Activated CD8-positive, alpha-beta T cell treated with anti-CD3 and anti-CD28 coated beads, Interleukin-2, amount 10 ng/mL, durations not matched to agents 7 days and 5 days (primary cell): ENCODE measurements at places on chromosomes 3 and 15. TPM values are rescaled to one million over a fixed set of nuclear protein-coding genes. Genes with fewer than 3 reads are reported as not detected.

DNA sequence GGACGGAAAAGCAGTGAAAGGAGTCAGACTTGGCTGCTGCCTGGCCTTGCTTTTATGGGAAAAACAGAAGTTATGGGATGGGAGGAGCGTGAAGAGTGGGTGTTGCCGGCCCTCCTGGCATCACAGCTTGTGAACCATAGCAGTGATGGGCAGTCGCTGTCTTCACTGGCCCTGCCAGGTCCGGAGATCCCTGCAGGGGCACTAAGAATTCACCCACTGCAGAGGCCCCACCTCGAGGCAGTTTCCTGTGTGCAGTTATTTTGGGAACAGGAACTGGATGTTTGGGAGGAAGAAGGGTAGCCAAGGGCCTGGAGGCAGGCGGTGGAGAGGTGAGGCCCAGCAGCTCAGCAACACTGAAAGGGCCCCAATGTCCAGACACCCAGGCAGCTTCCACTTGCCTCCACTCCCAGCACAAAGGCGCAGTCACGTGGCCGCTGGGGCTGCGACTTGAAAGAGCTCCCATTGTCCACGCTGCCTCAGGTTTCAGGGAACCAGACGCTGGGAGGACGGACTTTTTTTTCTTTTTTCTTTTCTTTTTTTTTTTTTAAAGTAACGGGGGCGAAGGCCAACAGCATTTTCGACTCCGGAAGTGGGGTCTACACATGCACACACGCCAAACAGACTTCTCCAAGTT, 255.6 kb downstream of the ZNF621 start:
- DNase-seq, result no peak

GRCh38 chr3:156388497-156389448, 166.1 kb downstream of the SSR3 start:
- no peak for DNase-seq

DNA sequence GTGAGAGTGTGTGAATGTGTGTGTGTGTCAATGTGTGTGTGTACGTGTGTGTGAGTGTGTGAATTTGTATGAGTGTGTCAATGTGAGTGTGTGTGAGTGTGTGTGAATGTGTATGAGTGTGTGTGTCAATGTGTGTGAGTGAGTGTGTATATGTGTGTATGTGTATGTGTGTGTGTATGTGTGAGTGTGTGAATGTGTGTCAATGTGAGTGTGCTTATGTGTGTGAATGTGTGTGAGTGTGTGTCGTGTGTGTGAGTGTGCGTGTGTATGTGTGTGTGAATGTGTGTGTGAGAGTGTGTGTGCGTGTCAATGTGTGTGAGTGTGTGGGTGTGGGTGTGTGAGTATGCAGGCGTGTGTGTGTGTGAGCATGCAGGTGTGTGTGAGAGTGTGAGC, 93.5 kb upstream of the ALDH1A3 start:
- DNase-seq, result no peak

- DNase-seq, result no peak
Observed at GRCh38 chr15:43093026-43093425, 12.8 kb downstream of the UBR1 start.

The MST1R gene
- total RNA-seq, result 3.2 TPM

DNA sequence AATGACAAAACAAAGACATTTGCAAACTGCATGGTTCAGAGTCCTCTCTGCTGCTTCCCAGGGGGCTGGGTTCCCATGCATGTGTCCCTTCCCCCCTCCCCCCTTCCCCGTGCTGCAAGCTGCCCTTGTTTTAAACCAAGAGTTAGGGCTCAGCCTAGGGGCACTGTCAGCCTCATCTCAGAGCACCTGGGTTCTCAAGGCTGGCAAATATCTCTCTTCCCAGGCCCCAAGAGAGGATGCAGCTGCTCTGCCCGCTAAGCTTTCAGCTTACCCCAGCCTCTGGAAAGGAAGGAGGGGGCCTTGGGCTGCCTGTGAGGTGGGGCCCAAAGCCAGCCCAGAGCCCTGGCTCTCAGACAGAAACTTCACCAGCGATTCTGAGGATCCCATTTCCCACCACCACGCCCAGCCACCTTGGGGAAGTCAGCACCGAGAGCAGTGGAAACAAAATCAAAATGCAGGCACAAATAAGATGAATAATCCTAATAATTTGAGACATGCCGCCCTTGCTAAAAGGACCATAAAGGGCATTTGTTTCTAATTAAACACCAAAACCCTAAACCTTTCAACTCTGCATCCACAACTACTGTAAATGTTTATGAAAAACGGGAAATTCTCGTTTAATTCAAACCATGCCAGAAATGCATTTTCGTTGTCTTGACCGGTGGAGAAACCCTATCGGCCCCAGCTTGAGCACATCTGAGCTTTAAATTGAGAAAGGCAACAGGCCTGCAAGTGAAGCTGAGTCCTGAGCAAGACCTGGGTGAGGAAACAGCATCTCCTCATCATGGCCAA, 67.7 kb upstream of the WNT5A start:
- no peak for DNase-seq

GRCh38 chr3:3998140-3998922, 199.1 kb downstream of the LRRN1 start:
- DNase-seq, result peak; percentile 47
